GM23248 (cell line): ENCODE measurements at places on chromosomes 13 and 19. TPM values are rescaled to one million over a fixed set of nuclear protein-coding genes. Genes with fewer than 3 reads are reported as not detected.

ZNF667 gene
- total RNA-seq, result 5.3 and 5.6 TPM in 2 replicates

DNA sequence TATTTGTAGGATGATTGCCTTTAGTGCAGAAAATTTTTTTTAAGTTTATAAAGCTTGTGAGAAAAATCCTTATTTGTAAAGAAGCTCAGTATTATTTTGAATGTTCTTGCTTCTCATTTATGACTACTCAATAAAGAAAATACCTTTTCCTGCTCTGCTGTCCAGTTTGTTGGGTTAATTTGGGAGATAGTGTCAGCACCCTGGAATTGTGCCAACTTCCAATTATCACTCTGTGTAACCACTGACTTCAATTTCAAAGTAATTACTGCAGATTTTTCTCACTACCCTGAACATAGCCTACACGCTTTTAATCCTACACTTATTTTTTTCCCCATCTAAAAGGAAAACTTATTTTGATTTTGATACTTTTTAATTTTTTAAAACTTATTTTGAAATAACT is 93.1 kb downstream of the GGACT start:
- no peak for DNase-seq
- no peaks in the 10 kb centered on the region for H3K36me3 ChIP-seq
- H3K4me3 ChIP-seq, result no peak overlapping the region
- 0 out of 2 replicates have a peak, but pooled peaks cover 6% of the 10 kb centered on the region for H3K4me1 ChIP-seq
- H3K27ac ChIP-seq, result no peak overlapping the region

- no peak for DNase-seq
- H3K4me1 ChIP-seq, result no peaks in the 10 kb centered on the region
- no peak overlapping the region for H3K27ac ChIP-seq
- peaks cover 14% of the 10 kb centered on the region; the same call in 1 of the 2 replicates for H3K27me3 ChIP-seq
Observed at GRCh38 chr13:43132911-43133310, 109.5 kb downstream of the DNAJC15 start.

DNA sequence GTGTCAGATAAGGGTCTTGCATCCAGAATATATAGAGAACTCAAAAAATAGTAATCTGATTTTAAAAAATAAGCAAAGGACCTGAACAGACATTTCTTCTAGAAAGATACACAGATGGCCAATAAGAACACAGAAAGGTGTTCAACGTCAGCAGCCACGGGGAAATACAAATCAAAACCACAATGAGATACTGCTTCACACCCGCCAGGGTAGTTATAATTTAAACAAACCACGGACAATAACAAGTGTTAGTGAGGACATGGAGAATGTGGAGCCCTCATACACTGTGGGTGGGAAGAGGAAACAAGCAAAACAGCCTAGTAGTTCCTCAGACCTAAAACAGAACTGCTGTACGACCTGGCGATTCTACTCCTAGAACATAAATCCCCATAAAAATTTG is 26.7 kb upstream of the NAPA start:
- no peaks in the 10 kb centered on the region for H3K27me3 ChIP-seq
- no peaks in the 10 kb centered on the region for H3K4me1 ChIP-seq
- no peak for DNase-seq
- H3K36me3 ChIP-seq, result no peaks in the 10 kb centered on the region
- H3K4me3 ChIP-seq, result no peak overlapping the region

- peaks cover 21% of the 10 kb centered on the region for H3K27me3 ChIP-seq
- H3K27ac ChIP-seq, result no peak overlapping the region
- DNase-seq, result no peak
- no peaks in the 10 kb centered on the region for H3K36me3 ChIP-seq
- no peaks in the 10 kb centered on the region for H3K4me1 ChIP-seq
Observed at GRCh38 chr19:3274942-3275582, 50.6 kb downstream of the CELF5 start.
